ENCODE measurements at places on chromosomes 13 and 19.

DNA sequence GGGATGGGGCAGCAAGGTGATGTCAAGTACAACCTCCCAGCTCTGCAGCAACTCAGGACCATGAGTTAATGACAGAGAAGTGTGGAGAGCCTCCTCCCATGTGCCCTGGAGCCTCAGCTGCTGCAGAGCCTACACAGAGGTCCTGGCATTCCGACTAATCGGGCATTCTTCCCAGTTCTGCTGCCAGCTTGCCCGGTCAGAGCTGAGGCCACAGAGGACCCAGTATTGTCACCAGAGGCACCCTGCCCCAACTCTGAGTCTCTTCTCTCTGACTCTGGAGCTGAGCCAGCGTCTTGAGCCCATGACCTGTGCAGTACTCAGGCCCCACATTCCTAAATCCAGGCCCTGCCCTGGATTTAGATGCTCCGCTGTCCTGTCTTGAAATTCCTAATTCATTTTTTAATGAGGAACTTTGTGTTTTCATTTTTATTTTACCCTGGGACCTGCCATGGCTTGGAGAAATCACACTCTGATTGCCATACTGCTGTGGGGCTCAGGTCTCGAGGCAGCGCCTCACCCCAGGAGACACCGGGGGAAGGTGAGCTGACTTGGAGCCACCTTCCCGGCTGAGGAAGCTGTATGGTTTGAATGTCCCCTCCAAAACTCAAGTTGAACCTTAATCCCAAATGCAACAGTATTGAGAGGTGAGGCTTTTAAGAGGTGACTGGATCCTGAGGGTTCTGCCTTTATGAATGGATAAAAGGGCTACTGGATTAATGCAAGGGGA is 144.9 kb upstream of the ZNF507 start:
- DNase-seq, result no peak

DNA sequence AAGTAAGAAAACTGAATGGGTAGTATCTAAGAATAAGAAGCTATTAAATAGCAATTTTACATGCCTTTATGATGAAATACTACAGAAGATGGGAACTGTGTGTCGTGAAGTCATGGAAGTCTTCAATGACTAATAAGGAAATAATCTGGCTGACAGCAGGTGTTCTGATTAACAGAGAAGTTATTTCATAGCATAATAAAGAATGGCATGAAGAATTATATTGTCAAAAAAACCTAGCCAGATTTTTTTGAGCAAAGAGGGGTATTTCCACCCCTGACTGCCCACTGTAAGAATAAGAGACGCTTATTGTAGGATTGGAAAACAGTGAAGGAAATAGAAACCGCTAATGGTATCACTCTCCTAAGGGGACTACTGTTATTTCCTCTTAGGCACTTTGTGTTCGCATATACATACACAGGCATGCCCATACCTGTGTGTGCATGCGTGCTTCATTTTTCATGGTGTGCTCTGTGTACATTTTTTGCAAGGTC is 318.8 kb downstream of the SHISA2 start:
- DNase-seq, result peak; percentile 37

DNA sequence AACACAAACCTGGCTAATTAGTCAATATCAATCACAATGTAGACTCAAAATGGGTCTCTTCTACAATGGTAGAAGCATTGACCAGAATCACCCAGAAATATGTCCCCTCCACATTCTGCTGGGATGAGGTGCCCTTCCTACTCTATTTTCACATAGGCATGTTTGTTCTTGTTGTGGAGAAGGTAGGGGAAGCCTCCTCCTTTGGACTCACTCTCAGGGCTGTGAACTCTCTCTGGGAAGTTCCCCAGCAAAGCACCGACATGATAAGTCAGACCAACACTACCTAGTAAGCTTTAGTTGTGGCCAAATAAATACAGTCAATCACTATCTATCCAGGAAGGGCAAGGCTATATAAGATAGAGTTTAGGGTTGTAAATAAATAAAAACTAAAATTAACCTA is 194.5 kb upstream of the UBL3 start:
- no peak for DNase-seq

DNA sequence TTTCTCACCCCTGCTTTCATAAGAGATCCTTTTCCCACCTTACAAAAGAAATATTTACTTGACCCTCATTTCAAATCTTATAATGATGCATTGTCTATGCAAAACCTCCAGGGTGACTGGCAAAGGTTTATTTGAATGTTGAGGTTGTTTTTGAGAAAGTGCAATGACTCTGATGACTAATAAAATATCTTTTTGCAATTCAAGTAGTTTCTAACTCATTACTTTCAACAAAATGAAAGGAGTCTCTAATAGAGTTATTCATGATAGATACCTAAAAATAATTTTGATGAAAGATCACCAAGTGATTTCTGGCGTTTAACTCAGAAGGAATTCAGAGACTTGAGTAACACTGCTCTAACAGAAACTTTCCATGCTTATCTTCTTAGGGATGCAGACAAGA is 144.2 kb downstream of the FOXO1 start:
- DNase-seq, result no peak

GRCh38 chr19:16077984-16078758 is 1.9 kb downstream of the TPM4 start:
- DNase-seq, result no peak

DNA sequence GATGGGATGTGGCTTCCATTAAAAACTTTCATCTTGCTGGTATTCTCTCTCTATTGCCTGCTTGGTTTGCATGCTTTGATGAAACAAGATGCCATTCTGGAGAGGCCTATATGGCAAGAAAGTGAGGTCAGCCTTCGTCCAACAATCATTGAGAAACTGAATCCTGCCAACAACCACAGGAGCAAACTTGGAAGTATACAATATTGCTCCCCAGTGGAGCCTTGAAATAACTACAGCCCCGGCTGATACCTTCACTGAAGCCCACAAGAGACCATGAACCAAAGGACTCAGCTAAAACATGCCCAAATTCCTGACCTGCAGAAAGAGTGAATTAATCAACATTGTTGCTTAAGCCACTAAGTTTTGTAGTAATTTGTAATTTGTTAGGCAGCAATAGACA is 82.5 kb upstream of the FGF14 start:
- DNase-seq, result no peak

GRCh38 chr19:37413313-37414084 is 42.6 kb downstream of the ZNF527 start:
- no peak for DNase-seq

GRCh38 chr13:102309110-102309509 is 92.7 kb downstream of the FGF14 start:
- peak; percentile 61 for DNase-seq

DNA sequence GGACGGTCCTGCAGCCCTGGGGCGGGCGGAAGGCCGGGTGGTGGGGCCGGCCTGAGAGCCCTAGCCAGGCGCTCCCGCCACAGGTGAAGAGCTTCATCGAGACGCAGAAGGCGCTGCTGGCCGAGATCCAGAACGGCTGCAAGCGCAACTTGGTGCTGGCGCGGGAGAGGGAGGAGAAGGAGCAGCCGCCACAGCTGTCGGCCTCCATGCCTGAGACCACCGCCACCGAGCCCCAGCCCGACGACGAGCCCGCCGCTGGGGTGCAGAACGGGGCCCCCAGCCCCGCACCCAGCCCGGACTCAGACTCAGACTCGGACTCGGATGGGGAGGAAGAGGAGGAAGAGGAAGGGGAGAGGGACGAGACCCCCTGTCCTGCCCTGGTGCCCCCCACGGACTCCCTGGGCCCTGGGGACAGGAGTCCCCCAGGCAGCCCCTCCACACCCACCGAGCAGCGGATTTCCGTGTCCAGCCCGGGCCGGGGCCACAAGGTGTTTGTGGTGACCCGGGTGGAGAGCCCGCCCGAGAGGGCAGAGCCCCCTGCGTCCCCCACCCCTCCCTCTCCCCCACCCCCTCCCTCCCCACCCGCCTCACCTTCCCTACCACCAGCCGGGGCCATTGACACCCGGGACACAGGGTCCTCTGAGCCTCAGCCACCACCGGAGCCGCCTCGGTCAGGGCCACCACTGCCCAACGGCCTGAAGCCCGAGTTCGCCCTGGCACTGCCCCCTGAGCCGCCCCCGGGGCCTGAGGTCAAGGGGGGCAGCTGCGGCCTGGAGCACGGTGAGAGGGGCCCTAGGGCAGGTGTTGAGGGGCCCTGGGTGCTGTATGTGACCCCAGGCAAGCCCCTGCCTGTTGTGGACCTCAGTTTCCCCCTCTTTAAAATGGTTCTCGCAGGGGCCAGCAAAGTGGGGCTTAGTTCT is 15.3 kb downstream of the NKPD1 start:
- DNase-seq, result no peak

- DNase-seq, result no peak
These were observed 251.6 kb downstream of the KCTD12 start for GRCh38 chr13:76634431-76635191.

DNA sequence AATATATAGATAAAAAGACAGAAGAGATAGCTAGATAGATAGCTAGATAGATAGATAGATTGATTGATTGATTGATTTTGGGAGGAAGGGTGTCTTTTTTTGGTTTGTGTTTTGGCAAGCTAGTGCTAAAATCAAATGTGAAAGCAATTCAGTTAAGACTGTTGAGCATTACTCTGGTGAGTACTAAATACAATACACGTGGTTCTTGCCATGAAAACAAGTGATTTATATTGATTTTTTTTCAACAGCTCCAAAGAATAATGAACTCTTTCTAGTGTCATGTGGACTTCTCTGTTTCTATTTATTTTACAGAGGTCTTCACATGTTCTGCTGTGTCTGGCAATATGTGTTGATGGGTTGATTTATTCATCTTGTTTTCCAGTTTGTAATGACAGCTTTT is 172.0 kb downstream of the POU4F1 start:
- DNase-seq, result no peak

- DNase-seq, result no peak
These were observed 33.2 kb downstream of the EFNA2 start for GRCh38 chr19:1318678-1319471.

DNA sequence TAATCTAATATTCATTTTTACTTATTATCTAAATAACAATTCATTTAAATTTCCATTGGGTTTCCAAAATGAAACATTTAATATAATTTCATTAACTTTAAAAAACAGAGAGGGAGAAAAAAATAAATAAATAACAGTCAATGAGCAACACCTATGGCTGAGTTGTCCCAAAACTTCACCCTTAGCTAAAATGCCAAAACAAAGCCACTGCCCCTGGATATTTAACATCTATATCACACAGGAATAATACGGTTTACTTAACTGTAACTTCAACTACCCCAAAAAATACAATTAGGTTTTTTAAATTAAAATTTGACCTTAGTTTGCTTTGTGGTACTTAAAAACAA is 541 bp downstream of the ELF1 start:
- no peak for DNase-seq

GRCh38 chr13:113949546-113949945 is 24.3 kb downstream of the C13orf46 start:
- no peak for DNase-seq

- no peak for DNase-seq
These were observed at the start of gene FLT3 for GRCh38 chr13:28100150-28101121. Gene FLT3, minus strand, starts transcription at chr13:28100576. Its CDS starts 66 bp downstream, at chr13:28100510.

GRCh38 chr19:13002166-13002898 is 7.1 kb downstream of the NFIX start:
- DNase-seq, result no peak

DNA sequence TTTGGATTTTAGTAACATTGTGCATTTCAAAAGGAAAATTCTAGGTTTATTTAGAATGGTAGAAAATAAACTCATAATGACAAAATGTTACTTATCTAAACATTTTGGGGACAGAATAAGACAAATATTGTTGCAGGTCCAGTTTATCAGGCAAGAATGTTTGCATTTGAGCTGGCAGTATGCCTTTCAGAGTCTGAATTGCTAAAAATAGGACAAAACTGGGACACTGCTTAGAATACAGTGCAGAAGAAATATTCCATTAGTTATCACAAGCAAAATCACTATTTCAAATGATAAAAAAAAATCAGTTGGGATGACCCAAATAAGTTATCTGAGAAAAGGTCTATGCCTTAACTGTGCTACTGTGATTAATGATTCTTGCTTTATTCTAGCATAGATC is 870.3 kb upstream of the MIR17HG start:
- DNase-seq, result no peak

GRCh38 chr13:35514801-35515502 is 38.5 kb upstream of the MAB21L1 start:
- DNase-seq, result no peak

DNA sequence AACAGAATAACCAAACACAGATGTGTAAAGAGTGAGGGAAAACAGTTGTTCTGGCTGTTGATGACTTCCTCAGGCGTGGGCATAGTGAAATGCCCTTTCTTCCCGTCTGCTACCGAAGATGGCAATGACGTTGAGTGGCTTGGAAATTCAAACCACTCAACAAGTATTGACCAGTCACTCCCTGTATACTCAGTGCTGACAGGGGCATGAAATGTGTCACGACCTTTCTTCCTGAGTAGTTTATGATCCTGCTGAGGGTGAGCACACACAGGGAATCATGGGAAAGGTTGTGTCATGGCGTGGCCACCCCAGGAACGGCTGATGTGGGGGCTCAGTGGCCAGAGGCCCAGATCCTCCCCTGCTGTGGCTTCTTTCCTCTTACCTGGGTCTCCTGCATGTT is 87.8 kb upstream of the C1QTNF9B start:
- no peak for DNase-seq

- DNase-seq, result no peak
These were observed 4.9 kb upstream of the PTBP1 start for GRCh38 chr19:792306-792885.

- DNase-seq, result no peak
These were observed 94.1 kb downstream of the HSPH1 start for GRCh38 chr13:31067416-31068118.

- DNase-seq, result no peak
These were observed 5.6 kb downstream of the PIAS4 start for GRCh38 chr19:4012975-4013634.

- no peak for DNase-seq
These were observed 287.6 kb upstream of the SGCG start for GRCh38 chr13:22893204-22893603.

DNA sequence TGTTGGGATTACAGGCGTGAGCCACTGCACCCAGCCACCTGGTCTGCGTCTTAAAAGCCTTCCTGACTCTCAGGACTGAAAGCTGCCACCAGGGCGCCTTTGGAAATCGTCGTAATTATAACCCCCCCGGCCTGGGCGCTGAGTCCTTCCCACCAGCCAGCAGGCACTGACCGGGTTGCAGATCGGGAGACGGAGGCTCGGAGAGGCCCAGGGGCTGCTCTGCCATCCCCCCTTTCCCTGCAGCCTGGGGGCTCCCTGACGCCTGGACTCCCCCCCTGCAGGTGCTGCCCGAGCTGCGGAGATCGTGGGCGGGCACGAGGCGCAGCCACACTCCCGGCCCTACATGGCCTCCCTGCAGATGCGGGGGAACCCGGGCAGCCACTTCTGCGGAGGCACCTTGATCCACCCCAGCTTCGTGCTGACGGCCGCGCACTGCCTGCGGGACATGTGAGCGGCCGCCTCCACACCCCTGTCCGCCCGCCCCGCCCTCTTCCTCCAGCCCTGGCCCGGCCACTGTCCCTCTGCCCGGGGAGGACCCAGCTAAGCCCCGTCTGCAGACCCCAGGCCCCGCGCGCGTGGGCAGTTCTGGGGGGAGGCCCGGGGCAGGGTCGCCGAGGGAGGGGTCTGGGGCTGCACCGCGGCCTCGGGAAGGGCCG is 2.5 kb downstream of the PRTN3 start:
- no peak for DNase-seq

DNA sequence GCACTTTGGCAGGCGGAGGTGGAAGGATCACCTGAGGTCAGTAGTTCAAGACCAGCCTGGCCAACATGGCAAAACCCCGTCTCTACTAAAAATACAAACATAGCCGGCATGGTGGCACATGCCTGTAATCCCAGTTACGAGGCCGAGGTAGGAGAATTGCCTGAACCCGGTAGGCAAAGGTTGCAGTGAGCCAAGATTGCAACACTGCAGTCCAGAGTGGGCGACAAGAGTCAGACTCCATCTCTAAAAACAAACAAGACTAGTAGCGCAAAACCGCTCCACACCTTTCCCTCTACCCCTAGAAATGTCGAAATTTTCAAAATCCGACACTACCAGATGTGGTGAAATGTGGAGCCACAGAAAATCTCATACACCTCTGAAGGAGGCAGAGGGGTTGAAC is 11.2 kb upstream of the TYROBP start:
- no peak for DNase-seq
